ENCODE measurements at places on chromosomes 4 and X.

DNA sequence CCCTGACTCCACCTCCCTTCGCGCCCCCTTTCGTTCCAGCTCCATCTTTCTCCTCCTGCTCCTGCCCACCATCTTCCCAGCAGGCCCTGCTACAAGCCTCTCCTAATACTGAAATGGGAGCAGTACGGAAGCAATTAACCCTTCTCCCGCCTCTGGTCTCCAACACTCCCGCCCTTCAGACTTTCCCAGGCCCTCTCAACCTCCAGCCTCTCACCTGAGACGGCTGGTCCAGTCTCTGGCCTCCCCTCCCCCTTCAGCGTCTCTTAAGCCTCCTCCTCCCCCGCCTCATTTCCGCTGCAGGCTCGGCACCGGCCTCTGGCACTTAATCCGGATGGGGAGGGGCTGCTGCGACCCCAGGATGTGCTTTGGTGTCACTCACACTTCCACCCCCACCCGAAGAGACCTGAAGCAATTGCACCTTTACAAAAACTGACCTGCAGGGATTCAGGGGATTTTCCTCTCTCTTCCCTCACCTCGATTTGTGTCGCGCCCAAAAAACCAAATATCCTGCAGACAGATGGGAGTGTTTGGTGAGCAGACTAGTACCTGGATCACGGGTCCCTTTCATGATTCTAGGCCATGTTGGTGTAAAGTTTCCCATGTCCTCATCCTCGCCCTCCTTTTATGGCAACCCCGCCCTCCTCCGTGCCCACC, 657 bp downstream of the TCEAL8 start:
- DNase-seq = peak; percentile 66

- DNase-seq = no peak
These were observed 292.6 kb upstream of the KLF3 start for GRCh38 chr4:38371391-38371851.

GRCh38 chrX:134551376-134552048, 91.5 kb downstream of the HPRT1 start:
- no peak for DNase-seq

DNA sequence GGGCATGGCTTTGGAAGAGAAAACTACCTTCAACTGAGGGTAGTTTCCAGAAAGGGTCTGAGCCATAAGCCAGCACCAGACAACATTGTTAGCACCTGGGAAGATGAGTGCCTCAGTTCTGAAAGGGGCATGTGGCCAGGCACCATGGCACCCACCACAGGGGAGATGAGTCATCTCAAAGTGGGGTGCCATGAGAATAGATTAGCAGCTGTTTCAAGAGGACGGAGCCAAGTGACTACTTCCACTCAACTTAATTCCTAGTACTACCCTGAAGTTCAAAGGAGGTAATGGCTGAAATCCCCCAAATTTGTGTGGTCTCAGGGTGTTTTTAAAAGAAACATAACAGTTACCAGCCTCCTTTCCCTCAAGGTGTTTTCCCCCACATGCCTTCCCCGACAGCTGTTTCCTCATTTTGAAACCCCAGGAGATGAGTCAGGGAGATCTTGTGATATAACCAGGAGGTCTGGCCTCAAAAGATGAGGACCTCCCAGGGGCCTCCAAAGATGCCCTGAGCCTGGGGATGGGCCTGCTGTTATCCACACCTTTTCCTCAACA, 27.8 kb upstream of the FTHL17 start:
- peak; percentile 92 for DNase-seq

- DNase-seq = no peak
These were observed 110.9 kb downstream of the RS1 start for GRCh38 chrX:18561020-18561419.

DNA sequence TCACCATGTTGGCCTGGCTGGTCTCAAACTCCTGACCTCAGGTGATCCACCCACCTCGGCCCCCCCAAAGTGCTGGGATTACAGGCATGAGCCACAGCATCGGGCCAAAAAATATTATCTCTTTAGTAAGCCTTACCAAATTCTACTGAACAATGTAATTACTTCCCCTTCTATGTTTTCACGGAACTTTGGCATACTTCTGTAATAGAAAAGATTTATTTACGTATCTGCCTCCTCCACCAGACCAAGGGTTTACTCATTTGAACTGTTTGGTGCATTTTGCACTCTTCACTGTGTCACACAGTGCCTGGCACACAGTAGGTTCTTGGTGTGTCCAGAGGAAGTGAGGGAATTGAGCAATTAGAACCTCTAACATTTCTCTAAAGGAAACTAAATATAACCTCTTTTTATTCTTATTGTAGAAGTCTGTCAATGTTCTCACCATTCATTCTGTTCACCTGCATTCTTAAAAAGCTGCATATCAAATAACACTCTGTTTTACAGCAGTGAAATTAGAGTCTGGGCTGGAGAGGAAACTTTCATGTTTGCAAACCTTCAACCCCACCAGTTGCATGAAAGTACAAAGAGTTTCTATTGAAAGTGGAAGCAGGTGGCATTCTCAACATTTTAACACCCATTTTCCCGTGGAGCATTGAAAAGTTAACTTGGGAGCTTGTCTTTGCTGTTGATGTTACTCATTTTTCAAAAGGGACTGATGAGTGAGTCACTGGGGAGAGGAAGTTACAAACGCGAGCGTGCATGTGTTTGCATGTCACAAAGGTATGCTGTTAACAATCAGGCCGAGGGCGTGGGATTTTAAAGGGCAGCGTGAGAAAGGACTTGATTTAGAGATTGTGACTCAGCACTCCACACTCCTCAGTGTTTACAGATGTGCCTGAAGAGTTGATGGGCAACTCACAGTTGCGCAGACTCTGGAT, 314.1 kb downstream of the STK32B start:
- no peak for DNase-seq

DNA sequence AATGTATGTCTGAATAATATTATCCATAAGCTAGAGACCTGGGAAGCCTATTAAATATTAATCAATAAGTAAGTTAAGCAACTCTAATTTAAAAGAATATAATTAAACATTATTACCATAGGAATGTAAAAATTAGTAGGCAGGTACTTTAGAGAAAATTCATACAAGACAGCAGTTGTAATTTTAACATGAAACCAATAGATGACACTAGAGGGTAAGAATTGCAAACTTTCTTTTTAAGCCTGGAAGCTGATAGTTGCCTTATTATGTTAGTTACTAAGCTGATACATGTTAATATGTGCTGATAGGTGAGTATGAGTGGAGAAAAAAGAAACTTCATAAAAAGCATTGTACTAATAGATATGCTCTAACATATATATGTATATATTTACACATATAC, 1157.4 kb downstream of the FAM133A start:
- DNase-seq = no peak

DNA sequence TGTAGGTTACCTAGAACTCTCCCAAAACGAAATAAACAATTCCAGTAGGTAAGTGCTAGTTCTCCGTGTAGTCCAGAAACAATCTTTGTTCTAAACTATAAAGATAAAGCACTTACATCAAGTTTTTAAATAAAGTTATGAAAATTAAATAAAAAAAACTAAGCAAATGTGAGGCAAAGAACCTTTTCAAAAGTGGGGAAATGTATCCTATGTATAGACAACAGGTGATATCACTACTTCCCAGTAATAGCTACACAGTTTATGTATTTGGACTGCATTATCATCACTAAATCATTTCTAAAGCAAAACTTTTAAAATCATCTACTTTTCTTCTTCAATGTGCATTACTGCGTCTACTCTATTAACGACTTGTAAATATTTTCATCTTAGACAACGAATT, 2.0 kb downstream of the YTHDC1 start:
- no peak for DNase-seq

DNA sequence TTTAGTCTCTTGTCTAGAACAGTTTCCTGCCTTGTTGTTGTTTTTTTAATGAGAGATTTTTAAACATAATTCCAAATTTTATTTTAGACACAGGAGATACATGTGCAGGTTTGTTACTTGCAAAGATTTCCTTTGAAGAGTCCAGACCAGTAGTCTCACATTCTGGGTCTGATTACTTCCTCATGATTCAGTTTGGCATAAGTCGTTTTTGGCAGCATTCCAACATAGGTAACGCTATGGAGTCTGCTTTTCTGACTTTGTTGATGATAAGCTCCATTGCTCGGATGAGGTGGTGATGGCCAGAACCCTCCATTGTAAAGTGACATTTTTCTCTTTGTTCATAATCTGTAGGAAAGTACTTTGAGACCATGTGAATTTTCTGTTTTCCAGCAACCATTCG, 74.7 kb downstream of the CLCN4 start:
- DNase-seq = no peak

- DNase-seq = no peak
These were observed 235.9 kb downstream of the SHOX start for GRCh38 chrX:866441-866990.

- DNase-seq = no peak
These were observed 31.1 kb downstream of the GRID2 start for GRCh38 chr4:92334716-92335350.
